ENCODE measurements at places on chromosomes 7 and 10. TPM values are rescaled to one million over a fixed set of nuclear protein-coding genes. Genes with fewer than 3 reads are reported as not detected.

The GIMAP5 gene
- not detected for total RNA-seq

The HYAL4 gene
- total RNA-seq = not detected

The AGMO gene
- not detected for total RNA-seq

DNA sequence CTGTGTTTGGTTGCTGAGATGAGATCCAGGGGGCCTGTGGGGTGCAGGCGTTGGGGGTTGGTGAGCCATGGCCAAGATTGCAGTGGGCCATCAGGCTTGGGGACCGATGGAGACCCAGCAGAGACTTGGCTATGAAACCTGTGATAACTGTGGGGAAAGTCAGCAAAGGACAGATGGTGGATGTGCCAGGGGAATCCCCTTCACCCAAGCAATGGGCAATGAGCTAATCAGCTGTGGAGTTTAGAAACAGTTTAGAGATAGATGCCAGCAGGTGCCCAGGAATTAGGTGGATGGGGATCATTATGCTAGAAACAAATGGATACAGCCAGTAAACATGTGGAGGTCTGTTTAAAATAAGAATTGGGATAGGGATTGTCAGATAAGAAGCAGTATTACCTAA lies 151.4 kb upstream of the FERD3L start:
- no peaks in the 10 kb centered on the region for H3K27me3 ChIP-seq
- no peaks in the 10 kb centered on the region for H3K4me1 ChIP-seq
- no peak overlapping the region for H3K4me3 ChIP-seq
- no peak overlapping the region for H3K27ac ChIP-seq

DNA sequence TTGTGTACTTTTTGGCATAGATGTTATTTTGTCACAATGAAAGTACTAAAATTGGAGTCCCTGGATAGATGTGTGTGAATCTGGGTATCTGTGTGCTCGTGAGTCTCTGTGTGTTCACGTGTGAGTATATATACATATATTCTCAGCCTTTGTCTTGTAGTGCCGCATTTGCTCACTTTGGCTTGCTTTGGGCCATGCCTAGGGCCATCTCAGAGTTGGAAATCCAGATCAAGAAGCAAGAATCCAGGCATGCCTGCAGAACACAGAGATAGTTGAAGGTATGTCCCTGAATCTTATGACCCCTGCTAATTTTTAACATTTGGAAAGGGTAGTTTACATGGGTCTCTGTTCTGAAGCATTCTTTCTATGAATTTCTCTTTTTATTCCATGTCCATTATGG lies 208.7 kb downstream of the PHTF2 start:
- H3K4me3 ChIP-seq = no peak overlapping the region
- no peaks in the 10 kb centered on the region for H3K4me1 ChIP-seq
- no peaks in the 10 kb centered on the region for H3K27me3 ChIP-seq
- no peaks in the 10 kb centered on the region for H3K36me3 ChIP-seq

GRCh38 chr10:122503012-122503411 lies 41.7 kb downstream of the HTRA1 start:
- peaks cover 9% of the 10 kb centered on the region for H3K36me3 ChIP-seq
- H3K4me1 ChIP-seq = peaks cover 11% of the 10 kb centered on the region
- H3K4me3 ChIP-seq = no peak overlapping the region
- no peak for DNase-seq
- H3K27ac ChIP-seq = no peak overlapping the region

DNA sequence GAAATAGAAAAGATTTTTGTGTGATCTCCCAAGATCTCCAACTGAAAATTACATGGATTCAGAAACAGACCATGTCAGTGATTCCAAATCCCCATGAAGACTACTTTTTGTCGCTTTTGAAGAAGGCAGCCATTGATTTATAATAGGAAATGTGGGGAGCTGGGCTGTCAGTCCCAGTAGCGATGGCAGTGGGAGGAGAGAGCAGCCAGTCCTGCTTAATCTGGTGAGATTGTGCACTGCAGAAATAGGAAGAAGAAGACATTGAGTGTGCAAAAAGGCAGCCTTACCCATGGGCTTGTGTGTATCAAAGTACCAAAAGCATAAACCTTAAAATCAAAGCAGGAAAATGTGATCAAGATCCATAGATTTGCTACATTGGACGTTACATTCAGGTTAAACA lies 4.8 kb downstream of the ADRB1 start:
- no peak overlapping the region for H3K27ac ChIP-seq
- peaks cover 35% of the 10 kb centered on the region for H3K27me3 ChIP-seq
- DNase-seq = no peak
- no peaks in the 10 kb centered on the region for H3K36me3 ChIP-seq
- H3K4me3 ChIP-seq = no peak overlapping the region

- H3K27ac ChIP-seq = no peak overlapping the region
- no peaks in the 10 kb centered on the region for H3K36me3 ChIP-seq
- peaks cover 6% of the 10 kb centered on the region for H3K27me3 ChIP-seq
- DNase-seq = no peak
- no peaks in the 10 kb centered on the region for H3K4me1 ChIP-seq
These were observed 594.9 kb downstream of the LRMDA start for GRCh38 chr10:76026176-76026771.

- H3K36me3 ChIP-seq = no peaks in the 10 kb centered on the region
- peaks cover 10% of the 10 kb centered on the region for H3K4me1 ChIP-seq
- no peak overlapping the region for H3K4me3 ChIP-seq
These were observed 20.4 kb downstream of the SLC13A4 start for GRCh38 chr7:135707570-135707966.

DNA sequence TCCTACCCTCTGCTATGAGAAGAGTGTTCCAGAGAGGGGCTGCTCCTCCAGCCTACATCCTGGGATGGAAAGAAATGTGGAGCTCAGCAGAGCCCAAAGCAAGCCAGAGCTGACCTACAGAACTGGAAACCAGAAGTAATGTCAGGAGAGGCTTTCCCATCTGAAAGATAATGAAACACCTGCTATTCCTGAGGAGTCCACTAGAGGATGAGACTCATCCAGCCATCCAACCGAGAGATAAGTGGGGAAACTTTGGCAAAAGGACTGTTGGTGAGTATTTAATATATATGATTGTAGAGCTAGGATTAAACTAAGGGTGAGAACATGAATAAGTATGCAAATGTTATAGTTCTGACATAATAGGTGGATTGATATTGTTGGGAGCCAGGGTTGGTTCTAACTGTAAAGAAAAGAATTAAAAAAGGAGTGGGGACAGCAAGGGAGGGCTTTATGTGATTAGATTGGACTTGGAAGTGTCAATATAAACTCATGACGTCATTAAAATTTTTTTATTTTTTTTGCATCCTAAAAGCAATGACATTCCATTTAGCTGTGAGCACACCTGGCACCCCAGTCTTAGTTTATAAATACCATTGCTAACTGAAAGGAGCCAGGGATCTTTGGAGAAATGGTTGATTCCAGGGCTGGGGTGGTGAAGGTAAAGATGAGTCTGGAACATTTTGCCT lies 312.8 kb upstream of the NFE2L3 start:
- no peak overlapping the region for H3K27ac ChIP-seq
- H3K4me1 ChIP-seq = peaks cover 2% of the 10 kb centered on the region
- no peak overlapping the region for H3K4me3 ChIP-seq
- no peaks in the 10 kb centered on the region for H3K36me3 ChIP-seq

DNA sequence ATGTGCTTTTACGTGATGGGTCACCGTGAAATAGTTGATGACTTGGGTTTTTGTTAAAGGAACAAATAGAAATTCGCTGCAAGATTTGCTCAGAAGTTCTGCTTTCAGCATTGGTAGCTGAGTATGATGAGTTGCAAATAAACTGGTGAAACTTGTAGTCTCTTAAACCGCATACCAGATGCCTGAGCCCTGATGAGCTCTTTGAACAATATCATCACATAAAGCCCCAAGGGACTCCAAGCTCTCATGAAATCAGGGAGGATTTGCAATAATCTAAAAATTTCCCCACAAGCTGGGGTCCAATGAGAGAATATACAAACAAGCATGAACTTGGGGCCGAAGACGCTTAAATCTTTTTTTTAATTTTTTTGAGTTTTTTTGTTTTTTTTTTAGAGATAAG lies 312.4 kb downstream of the CALN1 start:
- no peak overlapping the region for H3K27ac ChIP-seq
- no peaks in the 10 kb centered on the region for H3K27me3 ChIP-seq
- H3K4me1 ChIP-seq = no peaks in the 10 kb centered on the region
- H3K4me3 ChIP-seq = no peak overlapping the region
- H3K36me3 ChIP-seq = no peaks in the 10 kb centered on the region

DNA sequence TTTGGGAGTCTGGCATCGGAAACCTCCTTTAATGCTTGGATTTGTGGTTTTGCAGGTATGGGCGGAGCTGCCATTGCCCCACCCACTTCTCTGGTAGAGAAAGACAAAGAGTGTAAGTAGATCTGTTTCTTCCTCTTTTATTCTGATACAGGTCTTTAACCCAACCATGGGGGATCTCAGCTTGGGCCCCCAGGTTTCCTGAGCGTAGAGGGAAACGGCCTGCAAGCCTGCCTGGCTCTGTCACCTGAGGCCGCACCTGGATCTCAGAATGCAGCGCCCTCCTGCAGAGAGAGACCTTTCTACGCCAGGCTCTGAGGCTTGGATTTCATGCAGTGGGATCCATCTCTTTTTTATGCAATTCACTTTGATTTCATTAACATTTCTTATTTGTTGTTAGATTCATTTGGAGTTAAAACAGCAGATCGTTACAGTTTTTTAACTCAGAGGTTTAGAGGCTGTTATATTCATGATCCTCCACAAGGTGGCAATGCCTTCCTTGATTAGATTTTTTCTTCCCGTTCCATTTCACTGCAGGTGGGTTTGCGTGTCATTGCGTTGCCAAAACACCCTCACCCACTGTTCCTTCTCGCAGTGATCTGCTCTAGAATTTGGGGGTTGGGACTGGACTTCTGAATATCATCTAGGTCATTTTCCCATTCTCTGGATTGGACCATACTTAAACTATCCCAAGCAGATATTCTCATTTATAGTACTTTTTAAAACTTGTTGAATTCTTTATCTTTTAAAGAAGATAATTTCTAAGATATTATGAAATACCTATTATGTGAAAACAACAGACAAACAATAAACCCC lies 20.0 kb downstream of the RBM17 start:
- no peaks in the 10 kb centered on the region for H3K27me3 ChIP-seq
- H3K4me1 ChIP-seq = peaks cover 4% of the 10 kb centered on the region
- no peak overlapping the region for H3K4me3 ChIP-seq
- H3K36me3 ChIP-seq = peaks cover 40% of the 10 kb centered on the region
- DNase-seq = peak; percentile 61

DNA sequence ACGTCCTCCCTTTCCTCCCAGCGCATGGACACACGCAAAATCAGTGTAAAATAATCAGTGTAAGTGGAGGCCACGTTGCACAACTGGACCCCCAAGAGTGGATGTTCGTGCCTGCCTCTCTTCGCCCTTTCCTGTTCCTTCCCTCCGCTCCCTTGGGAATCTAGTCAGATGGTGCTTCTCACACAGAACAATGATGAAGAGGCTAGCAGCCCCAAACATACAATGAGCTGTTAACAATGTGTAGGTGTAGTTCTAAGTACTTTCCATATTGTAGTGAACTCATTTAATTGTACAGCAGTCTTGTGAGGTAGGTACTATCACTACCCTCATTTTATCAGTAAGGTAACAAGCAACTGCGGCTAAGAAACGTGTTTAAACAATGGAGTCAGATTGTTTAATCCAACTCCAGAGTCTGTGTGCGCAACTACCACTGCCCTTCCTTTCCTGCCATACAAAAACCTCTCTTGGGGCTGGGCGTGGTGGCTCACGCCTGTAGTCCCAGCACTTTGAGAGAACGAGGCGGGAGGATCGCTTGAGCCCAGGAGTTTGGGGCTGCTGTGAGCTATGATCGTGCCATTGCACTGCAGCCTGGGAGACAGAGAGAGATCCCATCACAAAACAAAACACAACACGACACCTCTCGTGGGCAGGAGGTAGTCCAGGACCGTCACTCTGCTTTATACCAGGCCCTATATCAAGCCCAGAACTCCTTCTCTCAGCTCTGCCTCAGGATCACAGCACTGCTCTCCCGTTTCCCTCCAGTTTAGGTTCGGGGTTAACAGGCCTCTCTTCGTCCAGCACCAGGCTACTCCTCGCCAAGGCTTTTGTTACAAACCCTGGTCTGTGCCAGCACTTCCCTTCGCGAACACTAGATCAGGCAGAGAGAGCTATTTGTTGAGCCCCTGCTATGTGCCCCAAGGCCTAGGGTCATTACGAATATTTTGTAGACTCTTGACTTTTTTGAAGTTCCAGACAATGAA lies 1.1 kb downstream of the FKBP9 start:
- H3K27me3 ChIP-seq = no peaks in the 10 kb centered on the region
- peaks cover 5% of the 10 kb centered on the region for H3K4me1 ChIP-seq
- no peaks in the 10 kb centered on the region for H3K36me3 ChIP-seq
- DNase-seq = peak; percentile 59

GRCh38 chr10:129780198-129780597 lies 183.9 kb downstream of the EBF3 start:
- DNase-seq = no peak
- no peaks in the 10 kb centered on the region for H3K4me1 ChIP-seq
- H3K4me3 ChIP-seq = no peak overlapping the region
- H3K27me3 ChIP-seq = no peaks in the 10 kb centered on the region

DNA sequence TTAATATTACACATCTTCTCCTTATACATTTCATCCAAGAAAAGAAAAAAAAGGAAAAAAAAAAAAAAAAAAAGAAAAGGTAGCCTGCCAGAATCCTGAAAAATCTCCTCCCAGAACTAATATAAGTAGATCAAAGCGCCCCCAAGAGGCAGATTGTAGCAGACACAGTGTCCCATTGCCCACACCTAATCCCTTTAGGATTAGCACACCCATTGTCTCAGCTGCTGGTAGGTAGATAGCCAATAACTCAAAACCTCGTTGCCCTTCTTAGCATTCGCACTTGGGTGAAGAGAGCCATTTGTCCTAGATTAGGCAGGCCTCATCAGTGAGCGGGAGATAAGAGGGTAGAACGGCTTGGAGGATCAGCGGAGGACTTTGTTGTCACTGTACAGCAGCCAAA lies 100.2 kb upstream of the SORCS1 start:
- no peaks in the 10 kb centered on the region for H3K36me3 ChIP-seq
- H3K27ac ChIP-seq = no peak overlapping the region
- no peaks in the 10 kb centered on the region for H3K27me3 ChIP-seq
- H3K4me3 ChIP-seq = no peak overlapping the region
- no peak for DNase-seq
- H3K4me1 ChIP-seq = no peaks in the 10 kb centered on the region

- no peaks in the 10 kb centered on the region for H3K36me3 ChIP-seq
- H3K27me3 ChIP-seq = peaks cover 92% of the 10 kb centered on the region
- DNase-seq = no peak
- H3K4me1 ChIP-seq = no peaks in the 10 kb centered on the region
These were observed 4.2 kb downstream of the PAX2 start for GRCh38 chr10:100749309-100750217.

GRCh38 chr7:129768614-129769399 lies 157.3 kb downstream of the NRF1 start:
- H3K36me3 ChIP-seq = no peaks in the 10 kb centered on the region
- DNase-seq = no peak
- H3K4me1 ChIP-seq = no peaks in the 10 kb centered on the region
- no peak overlapping the region for H3K27ac ChIP-seq
- peaks cover 47% of the 10 kb centered on the region for H3K27me3 ChIP-seq

- H3K27ac ChIP-seq = no peak overlapping the region
- no peak overlapping the region for H3K4me3 ChIP-seq
- H3K36me3 ChIP-seq = no peaks in the 10 kb centered on the region
These were observed 23.6 kb downstream of the PIP4K2A start for GRCh38 chr10:22690614-22691431.

Measured in IMR-90 (cell line).